A549 (cell line): ENCODE measurements at places on chromosomes 12 and 14.

GRCh38 chr14:95327558-95328374 lies 8.1 kb upstream of the CLMN start:
- no peak for DNase-seq

DNA sequence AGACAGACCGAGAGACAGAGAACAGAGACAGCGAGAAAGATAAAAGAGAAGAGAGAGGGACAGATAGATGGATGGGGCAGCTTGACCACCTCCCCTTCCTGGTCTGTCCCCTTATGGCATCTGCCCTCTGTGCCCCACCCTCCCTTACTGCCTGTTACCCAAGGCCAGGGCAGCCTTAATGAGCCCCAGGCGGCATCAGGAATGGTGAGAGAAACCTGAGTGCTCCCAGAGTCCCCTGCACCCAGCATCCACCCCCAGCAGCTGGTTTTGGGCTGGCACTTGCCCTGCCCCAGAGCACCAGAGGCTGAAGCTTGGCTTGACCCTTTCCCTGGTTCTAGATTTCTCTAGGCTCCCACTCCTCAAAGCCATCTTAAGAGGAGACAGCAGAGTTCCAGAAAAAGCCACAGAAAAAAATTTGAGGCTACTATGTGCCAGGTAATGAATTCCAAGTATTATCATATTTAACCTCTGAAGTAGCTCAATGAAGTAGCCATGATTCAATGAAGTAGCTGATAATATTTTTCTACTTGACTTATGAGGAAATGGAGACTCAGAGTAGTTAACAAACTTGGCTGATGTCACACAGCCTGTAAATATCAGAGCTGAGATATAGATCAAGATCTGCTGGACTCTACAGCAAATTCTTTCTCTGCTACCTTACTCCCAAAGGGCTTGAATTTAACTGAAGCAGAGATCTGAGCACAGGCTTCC lies 2.0 kb upstream of the ZNF385A start:
- no peak for DNase-seq

- no peak for DNase-seq
Observed at GRCh38 chr14:99229654-99230207, 42.3 kb downstream of the BCL11B start.

DNA sequence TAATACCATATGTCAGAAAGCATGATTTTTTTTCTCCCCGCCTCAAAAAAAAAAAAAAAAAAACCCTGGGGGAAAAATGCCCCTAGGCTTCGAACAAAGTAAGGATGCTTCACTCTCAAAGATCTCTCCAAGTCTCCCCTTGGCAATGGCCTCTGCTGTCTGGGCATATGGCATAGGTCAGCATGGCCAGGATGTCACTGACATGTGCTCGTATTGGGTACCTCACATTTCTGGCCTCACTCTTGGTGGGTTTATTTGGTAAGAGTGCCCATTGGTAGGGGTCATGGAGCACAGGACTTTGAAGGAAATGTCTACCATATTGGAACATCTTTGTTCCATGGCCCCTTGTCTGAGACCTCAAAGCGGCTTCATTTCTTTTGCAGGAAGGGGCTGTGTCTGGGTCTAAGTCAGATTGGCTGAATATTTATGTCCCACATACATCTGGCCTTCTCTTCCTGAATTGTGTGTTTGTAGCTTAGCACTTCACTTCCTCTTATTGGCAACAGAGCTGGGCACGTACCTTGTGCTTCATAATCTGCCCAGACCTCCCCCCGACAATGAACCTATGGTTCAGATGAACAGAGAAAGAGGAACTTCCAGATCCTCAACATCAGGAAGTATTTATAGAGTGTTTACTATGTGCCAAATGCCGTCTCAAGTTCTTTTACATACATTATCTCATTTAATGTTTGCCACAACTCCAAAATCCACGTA lies 36.3 kb upstream of the OAS1 start:
- DNase-seq: no peak
